ENCODE measurements at places on chromosomes 13 and 19.

DNA sequence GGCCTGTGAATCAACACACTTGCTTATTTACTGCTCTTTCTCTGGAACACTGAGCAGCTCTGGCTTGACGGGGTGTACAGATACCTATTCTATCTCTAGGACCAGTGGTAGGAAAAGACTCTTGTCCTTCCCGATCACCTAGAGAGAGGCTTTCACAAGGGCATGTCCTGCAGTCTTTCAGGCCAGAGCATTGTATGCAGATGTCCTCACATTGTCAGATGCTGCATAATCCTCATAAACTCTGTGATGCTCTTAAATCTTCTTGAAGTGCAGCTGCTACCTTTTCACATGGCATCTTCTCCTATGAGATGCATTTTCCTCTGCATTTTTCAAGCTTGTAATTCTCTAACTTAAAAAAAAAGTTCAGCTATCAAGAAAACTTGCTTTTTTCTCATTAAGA is 369.4 kb downstream of the OLFM4 start:
- no peak for DNase-seq

GRCh38 chr19:54969647-54970046 is 3.5 kb downstream of the NLRP2 start:
- no peak for DNase-seq

DNA sequence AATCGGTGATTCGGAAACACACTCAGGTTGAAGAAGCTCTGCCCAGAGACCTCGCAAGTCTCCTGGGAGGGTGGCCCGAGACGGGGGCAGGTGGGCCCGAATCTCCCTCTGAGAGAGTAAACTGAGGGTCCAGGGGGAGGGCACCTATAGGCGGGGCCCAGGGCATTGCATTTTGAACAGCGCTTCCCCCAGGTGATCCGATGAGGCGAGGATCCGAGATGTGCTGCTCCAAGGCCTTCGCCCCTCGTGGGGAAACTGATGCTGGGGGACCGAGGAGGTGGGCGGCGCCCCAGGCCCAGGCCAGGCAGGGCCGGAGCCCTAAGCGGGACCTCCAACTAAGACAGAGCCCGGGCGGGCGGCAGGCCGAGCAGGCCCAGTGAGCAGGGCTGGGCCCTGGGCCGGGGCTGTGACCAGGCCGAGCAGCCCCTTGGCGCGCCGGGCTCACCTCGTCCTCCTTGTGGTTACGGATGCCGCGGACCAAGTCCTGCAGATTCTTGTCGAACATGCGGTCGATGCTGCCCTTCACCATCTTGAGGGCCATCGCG is 500 bp downstream of the AP3D1 start:
- peak; percentile 14 for DNase-seq

GRCh38 chr19:1942078-1942933 is 1.3 kb downstream of the CSNK1G2 start:
- peak; percentile 75 for DNase-seq

- DNase-seq = peak; percentile 91
Measured at GRCh38 chr13:45446181-45446580, 18.6 kb upstream of the COG3 start.

- DNase-seq = no peak
Measured at GRCh38 chr19:43719918-43720317, 4.0 kb downstream of the IRGC start.

DNA sequence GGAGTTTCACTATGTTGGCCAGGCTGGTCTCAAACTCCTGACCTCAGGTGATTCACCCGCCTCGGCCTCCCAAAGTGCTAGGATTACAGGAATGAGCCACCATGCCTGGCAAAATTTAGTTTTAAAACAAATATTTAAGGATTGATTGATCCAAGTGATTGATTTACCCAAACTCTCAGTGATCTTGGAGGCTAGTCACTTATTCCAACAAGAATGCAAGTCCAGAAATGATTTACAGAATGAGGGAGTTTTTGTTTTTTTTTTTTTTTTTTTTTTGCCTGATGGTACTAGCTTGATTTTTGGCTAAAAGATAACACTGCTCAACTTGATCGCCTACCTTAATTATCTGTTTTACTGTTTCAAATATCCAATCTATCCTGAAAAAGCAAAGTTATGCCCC is 5.7 kb upstream of the TEX26 start:
- no peak for DNase-seq

GRCh38 chr19:46990991-46991676 is 28.5 kb upstream of the NPAS1 start:
- peak; percentile 85 for DNase-seq

GRCh38 chr13:37716420-37717195 is 118.0 kb upstream of the POSTN start:
- DNase-seq = peak; percentile 37

DNA sequence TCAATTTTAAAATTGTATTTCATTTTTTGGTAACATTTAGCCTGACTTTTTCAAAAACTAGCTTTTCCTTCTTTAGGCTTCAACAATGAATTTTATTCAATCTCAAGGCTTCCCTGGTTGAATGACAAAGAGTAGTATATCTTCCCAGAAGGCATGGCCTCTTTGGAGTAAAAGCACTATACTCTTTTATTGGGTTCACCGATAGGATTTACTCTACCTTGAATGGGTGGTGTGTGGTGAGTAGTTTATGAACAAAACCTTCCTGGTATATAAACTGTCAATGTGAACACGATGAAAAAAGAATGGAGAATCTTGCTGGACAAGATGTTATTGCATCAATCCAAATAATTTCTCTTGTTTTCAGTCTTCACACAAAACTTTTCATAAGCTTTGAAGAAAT is 167.7 kb downstream of the DACH1 start:
- DNase-seq = no peak

DNA sequence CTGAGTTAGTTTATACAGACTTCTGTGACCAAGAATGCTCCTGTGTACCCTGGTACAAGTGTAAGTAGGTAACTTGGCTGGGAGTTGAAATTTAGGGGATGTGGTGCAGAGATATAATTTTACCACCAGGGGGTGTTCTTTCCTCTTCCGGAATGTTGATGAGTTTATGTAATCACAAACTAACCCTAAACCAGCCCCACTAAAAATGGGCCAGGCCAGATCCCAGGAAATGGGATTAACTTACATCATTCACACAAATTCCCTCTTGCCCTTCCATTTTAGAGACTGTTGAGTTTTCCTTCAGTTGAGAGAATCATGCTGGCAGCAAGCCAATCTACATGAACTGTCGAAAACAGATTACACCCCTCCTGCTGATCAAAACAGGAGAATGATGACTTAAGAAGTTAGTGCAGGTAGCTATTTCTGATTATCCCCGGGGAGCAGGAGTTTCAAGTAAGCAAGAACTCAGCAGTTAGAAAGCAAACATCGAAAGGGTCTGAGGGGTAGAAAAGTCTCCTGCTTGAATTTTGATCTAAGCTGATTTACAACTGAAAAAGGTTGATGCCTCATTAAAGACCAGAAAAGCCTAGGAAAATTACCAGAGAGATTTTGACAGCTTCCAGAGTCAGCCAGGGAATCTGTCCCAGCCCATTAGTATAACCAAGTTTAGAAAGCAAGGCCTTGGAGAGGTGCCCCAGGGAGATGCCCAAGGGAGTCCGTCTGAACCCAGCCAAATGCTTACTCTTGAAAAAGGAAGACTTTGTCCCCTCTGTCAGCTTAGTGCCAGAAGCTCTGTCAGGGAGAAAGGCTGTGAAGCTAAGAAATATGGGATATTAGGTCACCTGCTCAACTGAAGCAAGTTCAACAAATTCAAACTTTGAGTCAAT is 32.3 kb upstream of the MED4 start:
- DNase-seq = peak; percentile 68

DNA sequence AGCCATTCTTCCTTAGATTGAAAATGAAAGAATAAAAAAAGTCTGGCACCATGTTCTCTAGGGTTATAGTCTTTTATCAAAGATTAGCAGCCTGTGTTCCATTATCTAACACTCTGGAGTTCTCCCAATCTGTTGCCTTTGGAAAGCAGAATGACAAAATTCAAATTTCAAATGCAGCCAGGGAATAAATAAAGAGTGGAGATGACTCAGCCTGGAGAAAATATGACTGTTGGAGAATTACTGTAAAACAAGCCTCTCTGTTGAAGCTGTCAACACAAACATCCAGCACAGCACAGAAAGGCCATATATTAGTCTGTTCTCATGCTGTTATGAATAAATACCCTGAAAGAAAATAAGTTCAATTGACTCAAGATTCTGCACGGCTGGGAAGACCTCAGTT is 650.5 kb upstream of the SLC10A2 start:
- no peak for DNase-seq

GRCh38 chr13:44474122-44474910 is 100.7 kb downstream of the SERP2 start:
- DNase-seq = peak; percentile 44

- DNase-seq = peak; percentile 46
Measured at GRCh38 chr13:27797228-27797624, 4.9 kb downstream of the GSX1 start.

DNA sequence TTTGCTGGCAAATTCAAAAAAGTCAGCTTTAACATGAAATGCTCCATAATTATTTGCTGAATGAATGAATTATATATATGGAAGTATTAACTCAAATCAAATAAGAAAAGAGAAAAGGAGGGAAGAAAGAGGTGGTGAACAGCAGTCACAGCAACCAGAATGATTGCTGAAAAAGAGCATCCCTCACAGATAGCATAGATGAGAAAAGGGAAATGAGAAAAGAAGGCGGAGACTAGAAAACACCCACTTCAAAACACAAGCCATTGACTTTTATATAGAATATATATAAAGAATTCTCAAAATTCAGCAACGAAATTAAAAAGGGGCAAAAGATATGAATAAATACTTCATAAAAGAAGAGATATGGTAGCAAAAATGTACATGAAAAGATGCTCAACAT is 75.2 kb downstream of the CAB39L start:
- no peak for DNase-seq

DNA sequence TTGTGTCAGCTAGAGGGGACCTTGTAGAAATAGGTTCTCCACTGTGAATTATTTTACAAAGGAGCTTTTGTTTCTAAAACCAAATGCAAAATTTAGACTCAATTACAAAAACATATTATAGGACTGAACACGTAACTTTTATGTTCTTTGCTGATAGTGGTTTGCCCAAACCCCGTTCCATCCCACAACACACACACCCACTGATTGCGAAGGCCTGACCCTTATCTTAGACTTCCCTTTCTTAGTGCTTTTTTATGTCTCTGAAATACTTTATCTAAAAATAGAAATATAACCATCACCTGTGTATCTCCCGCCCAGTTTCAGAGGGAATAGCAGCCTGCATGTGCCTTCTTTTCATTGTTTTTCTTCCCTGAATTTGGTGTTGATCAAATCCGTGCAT is 13.0 kb downstream of the CCNA1 start:
- no peak for DNase-seq

DNA sequence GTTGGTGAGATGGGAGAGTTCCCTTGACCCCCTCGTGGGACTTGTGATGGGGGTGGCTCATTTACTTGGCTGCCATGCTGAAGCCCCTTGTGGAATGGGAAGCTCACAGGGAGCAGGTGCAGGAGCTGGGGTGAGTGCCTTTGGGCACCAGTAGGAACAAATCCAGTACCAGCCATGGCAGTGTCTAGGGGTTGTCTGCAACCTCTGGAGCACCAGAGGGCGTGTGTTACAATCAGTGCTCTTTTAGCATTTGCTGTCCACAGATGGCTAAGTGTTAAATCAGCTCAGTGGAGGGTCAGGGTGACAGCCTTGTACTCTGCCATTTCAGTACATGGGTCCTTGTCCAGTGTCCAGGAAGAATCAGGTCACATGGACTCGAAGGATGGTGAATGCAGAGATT is 75.6 kb downstream of the ATP8A2 start:
- no peak for DNase-seq

DNA sequence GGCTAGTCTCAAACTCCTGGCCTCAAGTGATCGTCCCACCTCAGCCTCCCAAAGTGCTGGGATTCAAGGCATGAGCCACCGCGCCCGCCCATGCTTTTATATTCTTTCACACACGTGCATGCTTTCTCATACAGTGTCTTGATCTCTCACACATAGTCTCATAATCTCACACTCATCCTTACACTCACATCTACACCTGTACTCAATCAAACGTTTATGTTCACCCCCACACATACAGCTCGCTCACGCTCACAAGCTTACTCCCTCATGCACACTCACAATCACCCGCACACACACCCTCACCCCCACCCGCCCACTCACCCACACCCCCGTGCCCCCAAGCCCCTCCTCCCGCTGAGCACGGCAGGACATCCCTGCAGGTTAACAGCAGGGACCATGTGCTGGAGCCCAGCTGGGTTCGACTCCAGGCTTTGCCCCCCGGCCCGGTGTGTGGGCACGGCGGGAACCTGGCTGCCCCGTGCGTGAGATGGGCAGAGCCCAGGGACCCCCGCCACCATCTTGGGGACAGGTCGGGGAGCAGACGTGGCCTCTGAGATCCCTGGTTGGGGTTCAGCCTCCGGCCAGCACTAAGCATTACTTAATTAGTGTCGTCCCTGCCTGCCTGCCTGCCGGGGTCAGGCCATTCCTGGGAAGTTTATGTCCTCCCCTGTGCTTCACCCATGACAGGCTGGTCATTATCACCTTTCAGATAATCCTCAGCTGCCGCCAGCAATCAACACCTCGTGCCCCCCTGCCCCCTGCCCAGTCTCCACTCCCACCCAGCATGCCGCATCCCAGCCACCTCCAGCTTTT is 11.4 kb downstream of the SBK2 start:
- no peak for DNase-seq

All from EL (cell line).